Omental fat pad (tissue), 4 donors: ENCODE measurements at places on chromosomes 12 and 14.

GRCh38 chr14:37594238-37594970, 645 bp downstream of the FOXA1 start:
- no peak for DNase-seq

GRCh38 chr12:46100551-46101484, 110.4 kb upstream of the SCAF11 start:
- DNase-seq: no peak

DNA sequence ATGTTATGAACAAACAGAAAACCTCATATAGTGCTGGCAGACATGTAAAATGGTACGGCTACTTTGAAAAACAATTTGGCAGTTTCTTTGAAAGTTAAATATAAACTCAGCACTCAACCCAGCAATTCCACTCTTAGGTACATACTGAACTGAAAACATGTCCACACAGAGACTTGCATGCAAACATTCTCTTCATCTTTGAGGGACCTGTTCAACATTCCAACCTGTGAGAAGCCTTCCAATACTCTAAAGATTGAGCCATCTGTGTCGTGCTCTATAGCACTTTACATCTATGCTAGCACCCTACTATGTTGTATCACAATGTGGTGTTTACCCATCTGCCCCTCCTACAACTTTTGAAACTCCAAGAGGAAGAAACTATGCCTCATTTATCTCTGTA, 79.3 kb downstream of the DNAI7 start:
- no peak for DNase-seq

- DNase-seq: no peak
These were observed 201.4 kb downstream of the KIF26A start for GRCh38 chr14:104339829-104340228.

- DNase-seq: no peak
These were observed 62.7 kb downstream of the PELI2 start for GRCh38 chr14:56180754-56181542.

- DNase-seq: no peak
These were observed 52.2 kb upstream of the ANO2 start for GRCh38 chr12:5997260-5997659.

- DNase-seq: no peak
These were observed 40.0 kb downstream of the KIF21A start for GRCh38 chr12:39402922-39403321.

DNA sequence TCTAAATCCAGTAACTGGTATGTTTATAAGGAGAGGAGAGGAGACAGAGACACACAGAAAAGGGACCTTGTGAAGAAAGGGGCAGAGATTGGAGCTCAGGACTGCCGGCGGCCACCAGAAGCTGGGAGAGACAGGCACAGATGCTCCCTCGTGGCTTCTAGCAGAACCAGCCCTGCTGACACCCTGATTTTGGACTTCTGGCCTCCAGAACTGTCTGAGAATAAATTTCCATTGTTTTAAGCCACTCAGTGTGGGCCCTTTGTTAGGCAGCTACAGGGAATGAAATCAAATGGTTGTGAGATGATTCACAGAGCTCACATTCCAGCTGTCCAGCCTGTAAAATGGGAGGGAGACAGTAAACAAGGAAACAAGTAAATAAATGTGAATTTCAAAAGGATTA, 47.6 kb downstream of the TMEM132C start:
- DNase-seq: no peak

GRCh38 chr14:68628605-68629310, 164.1 kb downstream of the ZFP36L1 start:
- no peak for DNase-seq

GRCh38 chr12:49355913-49356312, 9.2 kb downstream of the DNAJC22 start:
- no peak for DNase-seq

DNA sequence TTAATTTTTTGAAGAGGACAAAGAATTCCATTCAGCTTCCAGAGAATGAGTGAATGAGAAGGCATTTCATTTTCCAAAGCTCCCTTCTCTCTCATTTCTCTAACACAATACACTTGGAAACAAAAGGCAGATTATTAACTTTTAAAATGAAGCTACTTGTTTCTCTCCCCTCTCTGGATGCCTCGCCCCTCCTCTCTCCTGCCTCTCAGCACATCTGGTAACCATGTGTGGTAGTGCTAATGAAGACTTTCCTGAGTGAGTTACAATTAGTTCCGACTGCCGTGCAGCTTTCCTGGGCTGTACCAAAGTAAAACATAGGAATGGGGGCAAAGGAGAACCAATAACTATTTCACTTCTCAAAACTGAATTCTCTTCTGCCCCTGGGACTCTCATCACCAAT, 84.7 kb upstream of the SOX5 start:
- no peak for DNase-seq

DNA sequence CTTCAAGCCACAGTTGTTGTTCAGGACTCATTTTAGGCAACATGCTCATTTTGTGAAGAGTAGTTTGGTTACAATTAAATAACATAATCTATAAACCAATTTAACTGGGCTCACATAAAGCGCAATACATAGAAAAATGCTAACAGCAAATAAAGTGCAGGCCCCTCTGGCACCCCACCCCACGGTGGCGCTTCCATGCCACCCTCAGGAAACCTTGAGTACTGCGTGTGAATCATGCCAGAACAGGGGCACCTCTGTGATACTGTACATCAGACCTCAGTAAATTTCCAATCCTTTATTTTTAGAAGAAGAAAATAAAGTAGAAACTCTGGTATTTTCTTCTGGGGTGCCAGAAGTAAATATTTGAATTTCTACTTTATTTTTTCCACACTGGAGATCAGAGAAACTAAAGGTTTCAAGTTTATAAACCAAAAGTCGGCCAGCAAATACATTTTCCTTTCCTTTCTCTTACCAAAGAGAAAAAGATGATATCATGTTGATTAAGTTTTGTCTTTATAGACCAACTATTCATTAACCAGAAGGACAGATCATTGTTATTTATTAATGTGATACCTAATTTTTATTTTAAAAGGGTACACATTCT, 316.8 kb downstream of the PAWR start:
- no peak for DNase-seq

DNA sequence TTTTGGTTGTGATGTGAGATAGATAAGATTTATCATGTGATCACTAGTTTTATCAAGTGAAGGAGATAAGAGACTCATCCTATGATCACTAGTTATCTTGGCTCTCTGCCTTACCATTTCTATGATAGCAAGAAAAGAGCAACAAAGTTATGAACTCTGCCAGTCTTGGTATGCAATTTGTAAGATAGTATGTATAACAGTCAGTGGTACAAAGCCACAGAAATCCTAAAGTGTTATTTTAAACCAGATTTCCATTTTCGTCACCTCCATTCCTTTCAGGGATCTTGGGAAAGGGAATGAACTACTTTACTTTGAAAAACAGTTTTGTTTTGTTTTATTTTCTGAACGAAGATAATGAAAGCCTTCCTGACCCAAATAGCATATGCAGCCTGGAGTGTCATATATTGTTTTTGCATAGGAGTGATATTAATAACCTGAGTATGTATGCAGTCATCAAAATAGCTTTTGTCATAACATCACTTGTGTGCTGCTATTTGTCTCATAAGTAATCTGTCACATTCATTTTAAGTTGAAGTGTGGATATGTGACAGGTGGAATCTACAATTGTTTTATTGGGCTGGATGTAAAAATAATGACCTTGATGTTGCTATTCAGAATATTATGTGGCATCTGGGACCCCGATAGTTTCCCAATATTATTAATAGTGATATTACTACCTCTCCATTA, 35.0 kb downstream of the FLRT2 start:
- DNase-seq: no peak

GRCh38 chr12:52256584-52256935, 17.9 kb upstream of the KRT86 start:
- DNase-seq: no peak

DNA sequence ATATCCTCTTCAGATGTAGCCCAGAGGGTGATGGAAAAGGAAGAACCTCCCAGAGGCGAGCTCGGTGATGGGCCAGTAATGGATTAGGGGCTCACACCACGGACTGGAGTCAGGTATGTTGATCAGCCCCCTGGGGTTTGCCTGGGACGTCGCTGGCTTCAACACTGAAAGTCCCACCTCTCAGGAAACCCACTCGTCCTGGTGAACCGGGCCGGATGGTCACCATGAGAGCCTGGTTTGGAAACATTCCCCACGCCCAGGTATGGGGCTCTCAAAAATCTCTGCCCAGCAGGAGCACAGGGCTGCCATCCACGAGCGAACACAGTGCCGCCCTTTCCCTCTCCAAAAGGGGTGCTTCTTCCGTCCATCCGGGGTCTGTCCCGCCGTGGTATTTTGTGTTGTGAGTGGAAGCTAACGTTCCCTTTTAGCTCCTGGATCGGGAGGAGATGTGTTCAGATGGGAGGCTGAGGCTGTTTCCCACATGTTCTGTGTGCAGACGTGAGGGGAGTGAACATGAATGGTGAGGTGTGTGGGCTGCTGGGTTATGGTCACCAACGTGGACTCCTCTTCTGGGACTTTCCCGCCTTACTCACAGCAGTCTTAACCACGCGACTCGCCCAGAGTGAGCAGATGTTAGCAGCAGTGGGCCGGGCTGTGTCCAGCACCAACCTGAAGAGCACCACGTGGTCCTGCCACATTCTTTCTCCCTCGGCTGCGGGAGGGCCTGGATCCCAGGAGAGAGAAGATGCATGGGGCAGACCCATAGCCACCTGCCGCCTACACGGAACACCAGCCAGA, 139.2 kb downstream of the KIF26A start:
- no peak for DNase-seq

DNA sequence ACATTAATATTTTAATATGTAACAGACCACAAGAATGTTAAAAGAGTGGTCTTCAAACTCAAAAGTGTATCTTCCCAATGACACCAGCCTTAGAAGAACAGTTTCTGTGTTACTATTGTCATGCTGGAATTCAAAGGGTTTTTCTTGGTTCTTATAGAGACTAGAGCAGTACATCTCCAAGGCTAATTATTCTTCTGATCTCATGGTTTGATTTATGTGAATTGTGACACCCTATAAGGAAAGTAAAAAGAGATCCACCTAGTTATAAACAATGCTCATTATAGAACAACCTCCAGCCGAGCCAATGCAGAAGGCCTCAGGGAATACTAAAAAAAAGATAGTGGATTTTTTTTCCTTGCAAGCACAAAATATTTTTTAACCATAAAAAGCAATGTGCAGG, 65.5 kb downstream of the PTPRO start:
- DNase-seq: no peak

DNA sequence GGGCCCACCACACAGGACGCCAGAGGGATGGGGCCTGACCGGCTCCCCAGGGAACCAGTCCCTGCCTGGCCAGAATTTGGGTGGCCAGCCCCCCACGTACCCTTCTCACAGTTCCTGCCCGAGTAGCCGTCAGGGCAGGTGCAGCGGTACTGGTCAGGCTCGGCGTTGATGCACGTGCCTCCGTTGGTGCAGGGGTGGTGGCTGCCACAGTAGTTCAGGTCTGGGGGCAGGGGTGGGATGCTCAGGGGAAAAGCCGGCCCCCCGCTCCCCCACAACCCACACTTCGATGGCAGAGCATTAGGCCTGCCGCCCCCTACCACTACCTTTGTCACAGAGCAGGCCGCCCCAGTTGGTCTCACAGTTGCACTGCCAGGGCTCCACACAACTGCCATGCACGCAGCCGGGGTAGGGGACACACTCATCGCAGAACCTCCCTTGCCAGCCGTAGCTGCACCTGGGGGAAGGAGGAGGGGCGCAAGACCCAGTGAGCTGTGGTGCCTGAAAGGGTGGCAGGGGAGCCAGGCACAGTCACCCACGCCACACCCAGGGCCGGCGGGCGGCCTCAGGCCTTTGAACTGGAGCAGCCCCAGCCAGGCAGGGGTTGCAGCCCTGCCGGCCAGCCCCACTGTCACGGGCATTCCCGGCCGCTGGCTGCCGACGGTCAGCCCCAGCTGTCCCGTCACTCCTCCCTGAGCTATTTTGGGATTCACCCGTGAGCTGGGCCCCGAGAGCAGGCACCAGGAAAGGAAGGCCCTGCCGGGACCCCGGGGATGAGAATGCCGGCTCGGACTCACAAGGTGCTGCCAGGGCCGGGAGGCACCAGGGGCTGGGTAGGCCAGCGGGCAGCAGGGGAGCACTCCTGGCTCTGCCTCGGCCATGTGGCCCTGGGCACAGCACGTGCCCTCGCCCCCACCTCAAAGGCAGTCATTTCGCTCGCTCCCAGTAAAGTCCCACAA, 16.5 kb downstream of the JAG2 start:
- no peak for DNase-seq

DNA sequence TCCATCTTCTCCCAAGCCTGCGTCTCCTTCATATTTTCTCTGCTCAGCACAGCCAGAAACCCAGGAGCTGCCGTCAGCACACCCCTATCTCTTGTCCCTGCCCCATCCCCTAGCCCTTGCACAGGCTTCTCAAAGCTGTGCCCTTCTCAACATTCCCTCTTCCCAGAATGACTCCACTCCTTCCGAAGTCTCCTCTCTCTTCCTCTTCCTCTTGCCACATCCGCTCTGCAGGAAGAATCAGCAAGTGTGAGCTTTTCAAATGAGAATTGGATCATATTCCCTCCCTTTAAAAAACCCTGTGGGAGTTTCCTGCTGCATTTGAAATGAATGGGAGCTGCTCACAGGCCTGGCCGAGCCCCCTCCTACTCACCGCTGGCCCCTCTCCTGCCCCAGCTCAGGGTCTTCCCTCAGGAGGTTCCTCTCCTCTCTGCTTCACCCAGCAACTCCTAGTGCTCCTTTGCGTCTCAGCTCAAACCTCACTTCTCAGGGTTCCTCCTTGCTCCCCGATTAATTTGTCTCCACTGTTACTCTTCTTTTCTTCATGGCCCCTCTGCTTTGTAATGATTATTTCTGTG, 528.5 kb upstream of the CCDC196 start:
- DNase-seq: no peak
